Activated CD4-positive, alpha-beta T cell treated with anti-CD3 and anti-CD28 coated beads, Interleukin-2, amount 50 U/mL, for 4 hours (primary cell): ENCODE measurements at places on chromosomes 12 and 14.

DNA sequence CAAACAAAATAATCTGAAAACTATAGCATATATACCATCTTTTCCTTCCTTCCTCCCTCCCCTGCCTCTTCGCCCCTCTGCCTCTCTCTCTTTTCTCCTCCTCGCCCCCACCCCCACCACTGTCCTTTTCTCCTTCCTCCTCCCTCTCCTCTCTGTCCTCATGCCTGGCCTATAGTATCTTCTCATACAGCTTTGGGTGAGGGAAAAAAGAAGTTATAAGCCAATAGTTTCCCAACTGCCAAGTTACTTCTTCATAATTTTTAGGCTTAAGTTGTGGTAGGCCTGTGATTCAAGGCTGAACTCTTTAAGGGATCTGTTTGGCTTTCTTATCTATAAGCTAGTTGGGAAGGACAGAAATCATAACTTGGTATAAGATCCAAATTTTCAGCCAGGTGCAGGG is 9.1 kb downstream of the TMED10 start:
- DNase-seq, result no peak

DNA sequence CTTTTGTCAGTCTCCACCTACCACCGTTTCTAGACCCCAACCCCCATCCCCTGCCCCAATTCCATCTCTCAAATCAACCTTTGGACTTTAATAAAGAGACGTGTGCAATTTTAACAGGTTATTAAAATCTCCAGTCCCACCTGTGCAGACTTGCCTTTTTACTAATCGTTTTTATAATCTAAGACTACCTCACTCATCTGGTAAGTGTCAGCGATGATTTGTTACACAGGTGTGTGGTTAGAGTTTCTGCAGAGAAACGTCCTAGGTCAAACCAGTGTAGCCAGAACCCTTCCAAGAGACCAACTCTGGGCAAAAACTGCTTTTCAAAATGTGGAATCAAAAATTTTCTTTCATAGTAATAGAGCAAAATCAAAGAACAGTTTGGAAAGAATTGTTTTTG is 60.4 kb upstream of the PELI2 start:
- no peak for DNase-seq

DNA sequence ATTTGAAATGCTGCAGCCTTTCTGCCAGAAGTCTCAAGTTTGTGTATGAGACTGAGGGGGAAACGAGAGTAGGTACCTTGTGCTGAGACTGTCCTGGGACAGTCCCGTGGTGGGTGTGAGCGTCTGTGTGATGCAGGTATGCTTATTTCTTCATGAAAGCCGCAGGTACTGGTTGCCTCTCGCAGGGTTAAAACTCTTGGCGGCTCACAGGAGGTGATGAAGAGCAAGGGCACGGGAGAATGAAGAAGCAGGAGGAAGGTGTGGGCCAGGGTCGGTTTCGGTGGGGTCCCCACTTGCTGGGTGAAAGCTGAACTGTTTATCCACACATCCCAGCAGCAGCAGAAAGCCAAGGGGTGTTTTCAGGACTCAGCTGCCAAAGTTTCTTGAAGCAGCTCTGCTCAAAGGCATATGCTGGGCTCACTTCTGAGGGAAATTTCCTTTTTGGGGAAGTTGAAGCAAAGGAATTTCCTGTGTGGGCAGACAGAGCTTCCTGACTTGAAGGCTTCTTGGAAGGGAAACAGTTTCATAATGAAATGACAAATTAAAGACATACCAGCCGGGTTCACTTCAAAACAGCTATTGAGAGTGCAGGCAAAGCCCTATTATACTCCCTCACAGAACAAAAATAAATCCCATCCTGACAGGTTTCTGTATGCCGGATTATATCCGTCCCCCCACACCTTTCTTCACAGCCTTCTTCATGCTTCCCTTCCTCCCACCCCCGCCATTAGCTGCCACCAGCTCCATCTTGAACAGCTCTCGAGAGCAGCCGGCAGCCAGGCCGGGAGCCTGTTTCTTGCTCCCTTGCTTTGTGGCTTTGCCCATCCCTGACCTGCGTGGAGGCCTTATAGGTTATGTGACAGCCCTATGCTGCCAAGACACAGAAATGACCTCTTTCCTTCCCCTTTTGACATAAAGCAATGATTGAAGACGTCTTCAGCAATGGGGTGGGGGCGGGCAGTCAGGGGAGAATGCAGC is 116.6 kb downstream of the ETV6 start:
- DNase-seq, result peak; percentile 46

GRCh38 chr12:8950702-8951478 is 1.4 kb upstream of the M6PR start:
- no peak for DNase-seq
